ENCODE measurements at places on chromosomes 16 and 17.

DNA sequence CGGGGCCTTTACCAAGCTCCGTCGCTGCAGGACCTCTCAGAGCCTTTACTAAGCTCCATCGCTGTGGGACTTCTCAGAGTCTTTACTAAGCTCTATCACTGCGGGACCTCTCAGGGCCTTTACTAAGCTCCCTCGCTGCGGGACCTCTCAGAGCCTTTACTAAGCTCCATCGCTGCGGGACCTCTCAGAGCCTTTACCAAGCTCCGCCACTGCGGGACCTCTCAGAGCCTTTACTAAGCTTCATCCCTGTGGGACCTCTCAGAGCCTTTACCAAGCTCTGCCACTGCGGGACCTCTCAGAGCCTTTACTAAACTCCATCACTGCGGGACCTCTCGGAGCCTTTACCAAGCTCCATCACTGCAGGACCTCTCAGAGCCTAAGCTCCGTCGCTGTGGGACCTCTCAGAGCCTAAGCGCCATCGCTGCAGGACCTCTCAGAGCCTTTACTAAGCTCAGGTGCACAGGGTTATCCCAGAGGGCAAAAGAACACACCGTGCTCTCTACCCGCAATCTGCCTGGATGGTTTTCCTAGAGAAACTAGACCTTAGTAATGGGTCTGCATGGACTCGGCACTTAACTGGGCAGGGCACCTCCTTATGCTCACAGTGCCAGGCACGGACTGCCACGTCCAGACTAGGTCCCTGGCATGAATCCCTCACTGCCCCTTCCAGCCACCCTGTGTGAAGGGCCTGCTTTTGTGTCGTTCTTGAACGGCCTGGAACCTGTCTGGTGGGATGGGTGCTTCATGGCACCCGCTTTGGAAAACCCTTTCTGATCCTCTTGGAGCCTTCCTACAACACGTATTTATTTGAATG is 69.2 kb upstream of the DOC2B start:
- DNase-seq, result no peak

DNA sequence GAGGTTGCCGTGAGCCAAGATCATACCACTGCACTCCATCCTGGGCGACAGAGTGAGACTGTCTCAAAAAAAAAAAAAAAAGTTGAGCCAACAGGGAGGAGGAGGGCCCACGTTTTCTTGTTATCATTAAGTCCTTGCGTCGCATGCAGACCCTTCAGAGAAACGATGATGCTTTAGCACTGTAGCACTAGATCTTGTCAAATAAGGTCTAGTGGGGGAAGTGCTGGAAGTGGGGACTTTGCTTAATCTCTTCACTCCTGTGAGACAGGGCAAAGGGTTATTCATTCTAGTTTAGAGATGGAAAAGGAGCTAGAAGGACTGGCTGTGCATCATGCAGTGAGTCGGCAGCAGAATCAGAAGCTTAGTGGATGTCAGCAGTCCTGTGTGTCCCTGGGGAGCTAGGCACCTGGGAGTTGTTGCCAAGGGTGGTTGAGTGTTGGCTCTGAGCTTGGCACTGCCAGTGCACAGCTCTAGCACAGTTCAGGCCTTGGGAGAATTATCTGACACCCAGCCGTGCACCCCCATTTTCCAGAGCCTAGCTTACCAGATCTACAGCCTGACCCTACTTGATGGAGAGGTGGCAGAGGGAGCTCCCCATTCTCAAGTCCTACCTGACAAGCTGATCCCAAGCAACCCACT is 33.4 kb upstream of the TBX2 start:
- no peak for DNase-seq

DNA sequence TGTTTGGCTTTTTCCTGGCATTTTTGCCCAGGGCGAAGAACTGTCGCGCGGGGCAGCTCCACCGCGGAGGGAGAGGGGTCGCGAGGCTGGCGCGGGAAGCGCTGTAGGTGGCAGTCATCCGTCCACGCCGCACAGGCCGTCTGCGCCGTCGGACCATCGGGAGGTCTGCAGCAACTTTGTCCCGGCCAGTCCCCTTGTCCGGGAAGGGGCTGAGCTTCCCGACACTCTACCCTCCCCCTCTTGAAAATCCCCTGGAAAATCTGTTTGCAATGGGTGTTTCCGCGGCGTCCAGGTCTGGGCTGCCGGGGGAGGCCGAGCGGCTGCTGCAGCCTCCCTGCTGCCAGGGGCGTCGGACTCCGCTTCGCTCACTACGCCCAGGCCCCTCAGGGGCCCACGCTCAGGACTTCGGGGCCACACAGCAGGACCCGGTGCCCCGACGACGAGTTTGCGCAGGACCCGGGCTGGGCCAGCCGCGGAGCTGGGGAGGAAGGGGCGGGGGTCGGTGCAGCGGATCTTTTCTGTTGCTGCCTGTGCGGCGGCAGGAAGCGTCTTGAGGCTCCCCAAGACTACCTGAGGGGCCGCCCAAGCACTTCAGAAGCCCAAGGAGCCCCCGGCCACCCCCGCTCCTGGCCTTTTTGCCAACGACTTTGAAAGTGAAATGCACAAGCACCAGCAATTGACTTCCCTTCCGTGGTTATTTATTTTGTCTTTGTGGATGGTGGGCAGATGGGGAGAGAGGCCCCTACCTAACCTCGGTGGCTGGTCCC is 2.3 kb upstream of the CBX4 start:
- no peak for DNase-seq

GRCh38 chr16:83245061-83245460 is 562.7 kb upstream of the HSBP1 start:
- DNase-seq, result no peak

GRCh38 chr17:8015957-8016631 is 13.7 kb downstream of the GUCY2D start:
- no peak for DNase-seq

GRCh38 chr17:30291543-30292285 is at the start of gene BLMH:
Gene BLMH (minus strand): TSS chr17:30291944. CDS start chr17:30291819, 125 bp downstream.
- DNase-seq, result peak; percentile 78

DNA sequence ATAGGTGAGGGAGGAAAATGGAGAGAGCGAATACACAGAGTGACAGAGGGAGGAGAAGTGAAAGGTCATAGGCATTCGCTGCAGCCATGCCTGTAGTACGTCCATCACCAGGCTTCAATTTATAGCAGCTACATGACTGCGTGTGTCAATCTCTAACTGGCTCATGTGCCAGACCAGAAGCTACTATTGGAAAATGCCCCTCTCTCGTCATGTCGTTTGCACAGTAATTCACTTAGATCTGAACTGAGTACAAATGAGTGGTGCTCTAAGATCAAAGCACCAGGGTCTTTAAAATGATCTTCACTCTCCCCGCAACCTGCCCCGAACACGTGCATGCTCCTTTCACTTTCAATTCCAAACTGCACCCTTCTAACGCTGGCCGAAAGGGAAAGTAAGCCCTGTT is 51.3 kb downstream of the ADCY9 start:
- peak; percentile 9 for DNase-seq

GRCh38 chr17:21078016-21078780 is 35.4 kb upstream of the USP22 start:
- DNase-seq, result no peak

DNA sequence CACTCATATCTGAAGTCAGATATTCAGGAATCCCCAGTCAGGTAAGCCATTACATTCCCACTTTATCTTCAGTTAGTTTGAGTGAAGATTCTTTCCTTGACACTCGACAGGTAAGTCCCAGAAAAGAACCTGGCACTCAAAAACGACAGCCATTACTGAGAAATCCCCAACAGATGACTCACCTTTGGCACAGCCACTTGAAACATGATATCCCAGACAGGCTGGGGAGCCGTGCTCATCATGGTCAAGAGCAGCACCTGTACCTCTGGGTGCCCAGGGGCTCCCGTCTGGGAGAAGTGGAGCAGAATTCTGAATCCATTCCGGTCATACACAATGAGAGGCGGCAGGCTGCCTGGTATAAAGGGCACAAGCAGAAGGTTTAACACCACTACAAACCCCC is 16.8 kb upstream of the COG7 start:
- DNase-seq, result no peak

- no peak for DNase-seq
Measured at GRCh38 chr16:4749700-4750257, 15.4 kb downstream of the DNAAF8 start.

GRCh38 chr16:88777471-88778270 is 7.3 kb downstream of the PIEZO1 start:
- DNase-seq, result no peak

- no peak for DNase-seq
Measured at GRCh38 chr16:88499292-88499691, 46.2 kb downstream of the ZFPM1 start.

DNA sequence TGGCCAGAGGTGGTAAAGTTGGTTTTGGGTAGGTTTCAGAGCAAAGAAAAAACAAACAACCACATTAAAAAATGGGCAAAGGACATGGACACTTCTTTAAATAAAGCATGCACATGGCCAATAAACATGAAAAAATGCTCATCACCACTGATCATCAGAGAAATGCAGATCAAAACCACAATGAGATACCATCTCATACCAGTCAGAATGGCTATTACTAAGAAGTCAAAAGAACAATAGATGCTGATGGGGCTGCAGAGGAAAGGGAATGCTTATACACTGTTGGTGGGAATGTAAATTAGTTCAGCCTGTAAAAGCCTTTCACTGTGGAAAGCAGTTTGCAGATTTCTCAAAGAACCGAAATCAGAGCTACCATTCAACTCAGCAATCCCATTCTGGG is 598.4 kb upstream of the SOX9 start:
- no peak for DNase-seq

DNA sequence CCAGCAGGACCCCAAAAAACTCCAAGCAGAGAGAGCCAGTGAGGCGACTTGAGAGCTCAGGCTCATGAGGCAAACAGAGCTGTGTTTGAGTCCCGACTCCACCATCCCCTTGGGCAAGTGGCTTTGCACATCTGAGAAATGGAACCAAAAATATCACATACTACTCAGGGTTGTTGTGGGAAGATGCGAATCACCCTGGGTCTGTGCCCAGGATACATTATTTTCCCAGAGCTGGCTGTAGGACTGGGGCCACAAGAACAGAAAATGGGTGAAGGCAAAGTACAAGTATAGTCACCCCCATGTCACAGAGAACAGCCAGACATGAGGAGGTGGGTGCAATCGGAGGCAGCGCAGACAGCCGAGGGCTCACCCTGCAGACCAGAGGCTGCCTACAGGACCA is 127.3 kb downstream of the GAS7 start:
- no peak for DNase-seq

DNA sequence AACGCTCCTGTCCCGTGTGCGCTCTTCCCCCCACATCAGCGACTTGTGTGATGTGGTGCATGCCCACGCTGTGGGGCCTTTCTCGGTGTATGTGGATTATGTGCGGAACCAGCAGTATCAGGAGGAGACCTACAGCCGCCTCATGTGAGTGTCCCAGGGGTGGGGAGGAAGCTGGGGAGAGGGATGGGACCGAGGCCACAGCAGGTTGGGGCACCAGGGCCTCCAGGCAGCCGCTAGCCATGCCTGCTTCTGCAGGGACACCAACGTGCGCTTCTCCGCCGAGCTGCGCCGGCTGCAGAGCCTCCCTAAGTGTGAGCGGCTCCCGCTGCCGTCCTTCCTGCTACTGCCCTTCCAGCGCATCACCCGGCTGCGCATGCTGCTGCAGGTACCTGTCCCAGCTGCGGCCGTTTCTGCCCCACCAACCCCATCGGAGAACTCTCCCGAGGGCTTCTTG is 5.8 kb downstream of the ARHGEF15 start:
- no peak for DNase-seq

GRCh38 chr16:12079412-12079965 is 103.0 kb downstream of the SNX29 start:
- DNase-seq, result no peak

DNA sequence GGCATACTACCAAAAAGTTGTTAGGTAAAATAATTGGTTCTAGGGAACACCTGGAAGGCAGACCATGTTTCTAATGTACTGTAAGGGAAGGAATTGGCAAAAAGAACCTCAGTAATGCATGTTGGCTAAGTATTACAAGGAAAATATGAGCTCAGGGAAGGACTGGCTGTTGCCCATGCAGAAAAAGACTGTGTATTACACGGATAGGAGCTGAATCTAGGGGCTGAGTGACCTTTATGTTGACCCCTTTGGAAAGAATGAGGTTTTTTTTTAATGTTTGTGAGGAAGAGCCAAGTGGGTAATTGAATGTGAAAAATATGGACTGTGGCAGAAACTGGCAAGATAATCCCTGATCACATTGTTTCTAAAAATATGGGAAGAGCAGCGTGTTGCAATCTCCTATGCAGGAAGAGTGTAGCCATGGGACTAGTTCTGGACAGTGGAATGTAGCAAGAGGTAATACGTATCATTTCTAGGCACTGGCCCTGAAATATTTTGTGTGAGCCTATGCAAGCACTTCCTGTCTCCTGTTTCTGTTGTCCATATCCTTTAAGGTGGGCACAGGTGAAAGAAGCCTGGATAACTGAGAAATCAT is 95.1 kb upstream of the CNTNAP4 start:
- no peak for DNase-seq

GRCh38 chr17:73960469-73960868 is 243.0 kb upstream of the RPL38 start:
- DNase-seq, result no peak

DNA sequence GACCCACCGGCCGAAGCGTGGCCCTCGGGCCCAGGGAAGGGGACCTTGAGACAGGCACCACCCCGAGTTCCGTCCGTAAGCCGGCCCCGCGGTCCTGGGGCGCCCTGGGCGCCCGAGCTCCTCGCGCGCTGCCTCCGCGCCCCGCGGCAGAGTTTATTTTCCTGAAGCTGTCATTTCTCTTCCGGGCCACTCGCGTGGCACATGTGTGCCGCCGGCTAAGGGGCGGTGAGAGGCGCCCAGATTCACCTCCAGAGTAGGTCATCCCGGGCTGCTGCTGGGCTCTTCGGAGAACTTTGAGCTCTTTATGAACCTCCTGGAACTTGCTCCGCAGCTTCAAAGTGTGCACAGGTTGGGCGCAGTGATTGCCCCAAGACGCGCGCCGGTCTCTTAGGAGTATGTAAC is 489 bp downstream of the ZC3H18 start:
- DNase-seq, result peak; percentile 27

- DNase-seq, result peak; percentile 70
Measured at GRCh38 chr16:85420501-85421337, 192.4 kb upstream of the GSE1 start.

GRCh38 chr17:75854881-75855309 is 240 bp downstream of the WBP2 start:
- no peak for DNase-seq

GRCh38 chr16:71358464-71358998 is at the start of gene CALB2:
Gene CALB2 (plus strand): TSS chr16:71358723. CDS start chr16:71358793, 70 bp downstream.
- peak; percentile 43 for DNase-seq

GRCh38 chr16:23081675-23082119 is 67.6 kb downstream of the USP31 start:
- DNase-seq, result no peak

- DNase-seq, result no peak
Measured at GRCh38 chr17:36975922-36976515, 27.3 kb downstream of the AATF start.

DNA sequence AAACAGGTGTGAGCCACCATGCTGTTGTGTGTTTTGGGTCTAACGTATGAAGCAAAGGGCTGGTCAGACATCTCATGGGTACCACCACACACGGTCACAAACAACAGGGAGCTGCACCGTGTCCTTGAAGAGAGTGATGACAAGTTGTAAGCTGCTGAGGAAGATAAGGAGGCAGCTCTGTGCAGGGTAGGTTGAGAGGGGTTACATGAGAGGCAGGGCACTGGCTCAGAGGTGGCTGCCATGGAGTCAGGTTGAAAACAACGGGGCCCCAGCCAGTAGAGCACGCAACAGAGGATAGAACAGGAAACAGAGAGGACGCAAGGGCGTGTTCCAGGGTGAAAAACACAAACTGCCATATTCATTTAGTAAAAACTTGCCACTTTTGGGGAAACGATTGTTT is 52.2 kb downstream of the TRARG1 start:
- DNase-seq, result no peak

- DNase-seq, result no peak
Measured at GRCh38 chr16:21953541-21953902, 361 bp downstream of the UQCRC2 start.

Measured in activated T-helper 9 cell treated with anti-CD3 and anti-CD28 coated beads, Interleukin-2, amount 50 U/mL, for 16 hours (primary cell).